NCI-H460 (cell line): ENCODE measurements at places on chromosomes 1 and 21. TPM values are rescaled to one million over a fixed set of nuclear protein-coding genes. Genes with fewer than 3 reads are reported as not detected.
A peak's percentile ranks its signal among the peaks of the same experiment; 100 is the strongest.

The ATP1A2 gene
- 0.07 and 0.12 TPM in 2 replicates for total RNA-seq

The MPL gene
- total RNA-seq = not detected in 2 replicates

The SH2D2A gene
- total RNA-seq = 135 TPM in 2 replicates

DNA sequence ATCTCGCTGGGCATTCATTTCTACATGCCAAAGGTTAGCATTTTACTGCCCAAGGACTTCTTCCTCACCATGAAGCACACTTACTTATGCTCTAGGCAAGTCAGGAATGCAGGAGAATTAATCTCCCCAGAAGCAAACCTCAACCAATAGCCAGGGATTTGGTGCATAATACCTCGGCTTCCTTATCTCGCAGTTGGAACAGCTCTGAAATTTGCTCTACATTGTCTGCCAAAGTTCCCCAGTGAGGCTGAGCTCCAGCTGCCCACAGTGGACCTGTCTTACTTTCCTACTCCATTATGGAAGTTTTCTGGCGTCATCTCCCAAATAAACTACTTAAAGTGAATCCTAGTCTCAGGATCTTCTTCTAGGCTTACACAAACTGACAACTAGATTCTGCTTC is 57.6 kb upstream of the PPM1J start:
- no peak for DNase-seq

The LIN28A gene
- total RNA-seq = not detected in 2 replicates

The HAO2 gene
- total RNA-seq = not detected in 2 replicates

GRCh38 chr21:45326169-45326851 is 38.6 kb upstream of the POFUT2 start:
- no peak for DNase-seq

- no peak for DNase-seq
Observed at GRCh38 chr21:26072666-26073615, 97.6 kb downstream of the APP start.

The GPR25 gene
- total RNA-seq = not detected in 2 replicates

The CLDN19 gene
- not detected in 2 replicates for total RNA-seq

DNA sequence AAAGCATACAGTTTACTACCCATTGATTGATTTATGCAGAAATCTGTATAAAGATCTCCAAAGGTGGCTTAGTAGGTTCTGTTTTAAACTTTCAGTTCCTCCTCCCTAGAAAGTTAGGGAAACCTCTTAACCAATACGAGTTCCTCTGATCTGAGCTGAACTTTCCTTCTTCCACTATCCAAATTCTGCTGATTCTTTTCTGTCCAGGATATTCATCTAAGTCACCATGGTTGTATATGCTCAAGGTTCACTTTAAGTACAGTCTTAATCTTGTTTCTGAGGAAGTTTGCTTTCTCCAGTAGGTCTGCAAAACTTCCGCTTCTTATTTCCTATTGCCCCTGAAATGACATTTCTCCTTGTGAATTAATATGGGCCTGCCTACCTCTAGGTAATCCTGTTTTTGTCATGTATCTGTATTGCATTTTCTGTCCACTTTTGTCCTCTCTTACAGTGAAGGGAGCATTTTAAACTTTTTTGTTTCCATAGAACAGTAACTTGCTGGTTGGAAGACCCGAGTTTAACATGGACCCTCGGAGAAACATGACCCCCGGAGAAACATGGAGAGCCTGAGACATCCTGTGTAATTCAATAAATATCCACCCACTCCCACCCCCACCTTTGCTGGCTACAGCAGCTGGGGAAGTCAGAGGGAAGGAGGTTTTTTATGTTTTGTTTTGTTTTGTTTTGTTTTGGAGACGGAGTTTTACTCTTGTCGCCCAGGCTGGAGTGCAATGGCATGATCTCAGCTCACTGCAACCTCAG is 16.7 kb upstream of the TUT4 start:
- DNase-seq = no peak

The C1orf53 gene
- 8.9 and 10.6 TPM in 2 replicates for total RNA-seq

DNA sequence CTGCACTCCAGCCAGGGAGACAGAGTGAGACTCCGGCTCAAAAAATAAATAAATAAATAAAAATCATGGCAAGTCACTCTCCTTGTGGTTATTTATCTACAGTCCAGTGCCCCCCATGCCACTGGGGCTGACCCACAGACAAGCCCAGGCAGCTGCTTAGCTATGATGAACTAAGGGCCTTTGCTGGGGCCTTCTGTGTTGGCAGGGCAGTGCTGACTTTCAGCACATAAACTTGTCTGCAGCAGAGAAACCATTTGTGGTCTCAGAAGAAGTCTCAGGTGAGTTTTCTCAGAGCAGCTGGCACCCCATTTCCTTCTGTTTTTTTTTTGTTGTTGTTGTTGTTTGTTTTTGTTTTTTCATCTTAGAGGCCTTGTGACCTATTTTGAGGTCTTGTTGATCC is 20.9 kb upstream of the CFHR4 start:
- no peak for DNase-seq

The CACNA1E gene
- not detected in 2 replicates for total RNA-seq

The GSTM3 gene
- 266 and 288 TPM in 2 replicates for total RNA-seq

GRCh38 chr1:118488787-118489186 is 303.8 kb upstream of the SPAG17 start:
- no peak for DNase-seq

The TNNT2 gene
- not detected in 2 replicates for total RNA-seq

DNA sequence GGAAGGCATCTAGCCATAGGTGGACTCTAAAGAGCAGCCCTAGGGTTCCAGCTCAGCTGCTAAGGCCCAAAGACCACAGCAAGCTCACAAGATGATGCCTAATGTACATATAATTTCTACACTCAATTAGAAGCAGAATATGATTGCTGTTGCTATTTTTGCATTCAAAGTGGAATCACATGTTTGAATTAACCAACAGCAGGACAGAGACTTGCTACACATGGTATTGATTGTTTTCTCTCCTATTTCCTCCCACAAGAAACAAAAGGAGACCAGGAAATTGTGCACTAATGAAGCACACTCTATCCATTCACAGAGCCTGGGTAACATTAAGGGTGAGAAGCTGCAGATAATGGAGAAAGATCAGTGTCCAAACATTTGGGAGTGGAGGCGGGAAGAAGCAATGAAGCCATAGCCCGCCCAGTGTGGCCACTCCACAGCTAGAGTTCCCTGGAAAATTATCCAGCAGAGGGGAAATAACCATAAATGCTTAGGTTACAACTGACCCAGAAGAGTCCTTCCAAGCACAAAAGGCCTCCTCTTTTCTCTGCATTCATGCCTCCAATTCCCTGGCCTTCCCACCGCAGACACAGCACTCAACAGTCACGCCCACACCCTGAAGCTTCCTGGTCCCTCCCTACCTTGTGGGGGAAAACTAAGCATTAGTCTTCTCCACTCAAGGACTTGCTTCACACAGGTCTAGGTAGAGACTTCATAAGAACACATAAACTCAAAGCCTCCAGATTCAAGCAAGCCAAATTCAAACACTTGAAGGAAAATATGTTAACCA is 7.5 kb downstream of the CNN3 start:
- DNase-seq = no peak

GRCh38 chr1:844472-845026 is 79.2 kb upstream of the SAMD11 start:
- DNase-seq = no peak

- no peak for DNase-seq
Observed at GRCh38 chr1:94560333-94560732, 18.8 kb upstream of the F3 start.

The ADGRB2 gene
- 2.3 and 2.5 TPM in 2 replicates for total RNA-seq

The PADI1 gene
- total RNA-seq = not detected in 2 replicates

DNA sequence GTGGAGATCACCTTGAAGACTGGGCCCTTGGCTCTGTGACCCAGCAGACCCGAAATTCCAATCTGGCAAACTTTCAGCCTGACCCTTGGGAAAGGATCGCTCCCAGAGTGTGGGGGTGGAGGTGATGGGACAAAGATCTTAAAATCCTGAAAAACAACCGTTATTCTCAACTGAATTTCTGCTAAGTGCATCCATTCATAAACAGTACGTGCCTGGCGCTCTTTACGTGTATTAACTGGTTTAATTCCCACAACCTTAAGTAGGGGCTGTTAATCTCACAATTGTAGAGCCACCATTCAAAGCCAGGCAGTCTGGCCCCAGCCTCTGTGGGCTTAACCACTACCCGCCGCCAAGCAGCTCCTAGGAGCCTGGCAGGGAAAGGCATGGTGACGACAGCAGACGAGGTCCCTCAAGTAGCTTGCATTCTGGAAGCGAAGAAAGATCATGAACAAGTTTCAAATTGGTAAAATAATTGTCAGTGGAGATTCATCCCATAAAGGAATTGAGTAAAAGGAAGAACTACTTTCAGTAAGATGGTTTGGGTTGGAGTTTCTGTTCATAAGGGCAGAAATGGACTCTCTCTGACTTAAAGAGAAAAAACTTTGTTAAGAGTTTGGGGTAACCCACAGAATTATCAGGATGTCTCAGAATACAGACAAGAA is 11.4 kb upstream of the RGS16 start:
- DNase-seq = peak; percentile 68

The FCRL1 gene
- not detected in 2 replicates for total RNA-seq

- no peak for DNase-seq
Observed at GRCh38 chr1:203813581-203814341, 18.3 kb downstream of the ZBED6 start.

DNA sequence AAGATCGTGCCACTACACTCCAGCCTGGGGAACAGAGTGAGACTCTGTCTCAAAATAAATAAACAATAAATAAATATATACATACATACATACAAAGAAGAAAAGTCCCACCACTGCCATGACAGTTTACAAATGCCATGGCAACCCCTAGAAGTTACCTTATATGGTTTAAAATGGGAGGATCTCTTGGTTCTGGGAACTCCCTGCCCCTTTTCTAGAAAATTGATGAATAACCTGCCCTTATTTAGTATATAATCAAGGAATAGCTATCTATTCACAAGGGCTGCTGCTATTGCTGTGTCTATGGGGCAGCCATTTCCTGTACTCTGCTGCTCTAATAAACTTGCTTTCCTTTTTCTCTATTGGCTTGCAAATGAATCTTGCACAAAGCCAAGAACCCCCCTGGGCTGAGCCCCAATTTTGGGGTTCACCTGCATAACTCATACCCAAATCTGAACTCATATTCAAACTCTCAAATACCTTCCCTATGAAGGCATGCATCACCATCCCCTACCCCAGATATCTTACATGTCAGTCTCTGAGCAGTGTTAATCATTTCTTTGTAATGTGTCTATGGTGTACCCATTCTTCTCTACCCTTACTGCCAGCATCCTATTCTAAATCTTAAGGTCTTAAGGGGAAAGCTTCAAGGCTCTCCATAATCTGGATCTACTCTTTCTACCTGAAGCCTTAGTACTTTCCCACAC is 9.0 kb downstream of the GON4L start:
- DNase-seq = no peak

The ACTL8 gene
- not detected in 2 replicates for total RNA-seq

- no peak for DNase-seq
Observed at GRCh38 chr1:68317543-68317942, 85.2 kb upstream of the WLS start.

The HIVEP3 gene
- 0.17 and 0.20 TPM in 2 replicates for total RNA-seq

GRCh38 chr1:203289281-203289981 is 15.9 kb upstream of the BTG2 start:
- no peak for DNase-seq

DNA sequence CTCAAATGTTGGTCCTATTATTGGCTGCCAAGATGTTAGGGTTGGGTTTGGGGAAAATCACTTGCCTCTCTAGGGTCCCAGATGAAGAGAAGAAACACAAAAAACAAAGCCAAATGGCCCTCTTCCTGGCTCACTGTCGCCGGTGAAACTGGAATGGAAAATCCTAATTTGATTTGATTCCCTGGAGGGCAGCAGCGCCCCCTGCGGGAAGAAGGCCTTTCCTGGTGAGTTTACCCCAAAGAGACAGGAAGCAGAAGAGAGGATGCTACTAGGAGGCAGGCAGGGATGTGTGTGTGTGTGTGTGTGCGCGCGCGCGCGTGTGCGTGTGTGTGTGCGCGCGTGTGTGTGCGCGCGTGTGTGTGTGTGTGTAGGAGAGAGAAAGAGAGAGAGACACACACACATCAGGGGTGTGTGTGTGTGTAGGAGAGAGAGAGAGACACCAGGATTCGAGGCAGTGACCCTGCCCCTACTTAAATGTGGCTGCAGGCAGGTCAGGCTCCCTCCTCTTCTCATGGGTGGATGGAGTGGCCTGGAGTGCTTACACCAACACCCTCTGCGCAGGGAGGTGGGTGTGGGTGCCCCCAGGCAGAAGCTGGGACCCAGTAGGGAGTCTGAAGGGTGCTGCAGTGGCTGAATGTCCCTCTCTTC is 3.1 kb upstream of the SELENON start:
- DNase-seq = peak; percentile 48

DNA sequence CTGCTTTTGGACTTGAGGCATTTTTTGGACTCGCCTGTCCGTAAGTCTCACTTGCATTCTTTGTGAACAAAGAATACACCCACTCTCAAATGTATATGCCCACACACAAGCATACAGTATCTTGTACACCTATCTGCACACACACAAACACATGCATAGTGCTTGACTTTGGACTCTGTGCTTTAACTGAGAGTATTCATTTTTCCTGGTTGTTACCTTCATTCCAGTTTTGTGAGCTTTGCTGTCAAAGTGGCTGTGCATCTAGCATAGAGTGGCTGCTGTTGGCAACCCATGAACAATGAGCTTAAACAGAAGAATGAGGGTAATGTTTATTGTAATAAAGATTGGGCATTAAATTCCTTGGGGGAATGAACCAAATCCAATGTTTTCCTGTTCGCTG is 199.0 kb downstream of the PDE4B start:
- DNase-seq = no peak
